ENCODE measurements at places on chromosomes 2 and 18.

DNA sequence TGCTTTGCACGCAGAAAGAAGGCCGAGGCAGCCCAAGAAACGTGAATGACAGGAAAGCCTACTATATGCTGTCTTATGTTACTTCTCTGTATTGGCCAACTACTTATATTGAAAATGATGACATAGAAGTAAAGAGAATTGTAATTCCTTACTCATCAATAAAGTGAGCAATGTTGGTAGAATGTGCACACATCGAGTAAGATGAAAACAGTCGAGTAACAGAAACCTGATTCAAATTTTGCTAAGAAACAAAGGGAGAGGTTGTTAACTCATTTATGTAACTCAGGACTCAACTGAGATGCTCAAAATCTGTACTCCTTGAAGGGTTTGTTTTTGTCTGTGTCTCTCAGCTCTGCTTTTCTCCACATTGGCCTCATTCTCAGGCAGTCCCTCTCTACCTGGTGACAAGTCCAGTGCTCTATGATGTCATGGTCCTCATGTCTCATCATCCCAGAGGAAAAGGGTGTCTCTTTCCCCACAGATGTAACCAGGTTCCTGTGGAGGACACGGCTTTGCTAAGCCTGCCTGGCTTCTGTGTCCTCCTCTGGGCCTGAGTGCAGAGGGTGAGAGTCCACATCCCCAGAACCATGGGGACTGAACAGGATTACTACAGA lies 30.3 kb upstream of the CCDC93 start:
- no peak for DNase-seq

DNA sequence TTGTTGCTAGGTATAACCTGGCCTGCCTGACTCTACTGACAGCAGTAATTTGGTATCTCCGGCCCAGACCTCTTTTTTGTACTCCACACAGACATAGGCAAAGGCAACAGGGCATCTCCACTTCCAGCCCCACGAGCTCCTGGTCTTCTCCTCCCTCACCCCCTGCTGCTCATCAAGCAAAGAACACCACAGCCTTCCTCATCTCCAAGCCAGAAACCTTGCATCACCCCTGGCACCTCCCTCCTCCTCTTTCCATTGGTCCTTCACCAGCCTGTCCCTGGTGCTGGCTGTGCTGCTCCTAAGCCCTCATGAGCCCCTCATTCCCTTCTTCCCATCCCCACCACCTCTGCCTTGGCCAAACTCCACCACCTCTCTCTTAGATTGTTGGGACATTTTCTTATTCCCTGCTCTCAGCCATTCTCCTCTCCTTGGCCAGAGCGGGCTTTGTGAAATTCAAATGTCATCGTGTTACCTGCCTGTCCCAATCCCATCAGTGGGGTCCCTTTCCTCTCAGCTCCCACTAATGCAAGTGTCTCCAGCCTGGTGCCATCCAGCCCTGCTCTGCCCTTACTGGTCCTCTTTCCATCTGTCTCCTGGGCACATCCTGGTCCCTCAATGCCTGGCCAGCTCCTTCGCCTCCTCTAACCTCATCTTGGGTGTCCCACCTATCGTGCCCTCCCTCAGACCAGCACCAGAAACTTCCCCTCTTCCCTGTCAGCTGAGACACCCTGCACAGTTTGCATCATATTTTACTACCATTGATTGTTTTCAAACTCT lies 77.4 kb downstream of the INHBB start:
- DNase-seq, result no peak

GRCh38 chr2:13650586-13651180 lies 933.9 kb downstream of the TRIB2 start:
- DNase-seq, result peak; percentile 45

- no peak for DNase-seq
Observed at GRCh38 chr2:18132697-18133096, 254.2 kb downstream of the KCNS3 start.

- DNase-seq, result no peak
Observed at GRCh38 chr2:108330979-108331378, 42.3 kb downstream of the SULT1C2 start.

DNA sequence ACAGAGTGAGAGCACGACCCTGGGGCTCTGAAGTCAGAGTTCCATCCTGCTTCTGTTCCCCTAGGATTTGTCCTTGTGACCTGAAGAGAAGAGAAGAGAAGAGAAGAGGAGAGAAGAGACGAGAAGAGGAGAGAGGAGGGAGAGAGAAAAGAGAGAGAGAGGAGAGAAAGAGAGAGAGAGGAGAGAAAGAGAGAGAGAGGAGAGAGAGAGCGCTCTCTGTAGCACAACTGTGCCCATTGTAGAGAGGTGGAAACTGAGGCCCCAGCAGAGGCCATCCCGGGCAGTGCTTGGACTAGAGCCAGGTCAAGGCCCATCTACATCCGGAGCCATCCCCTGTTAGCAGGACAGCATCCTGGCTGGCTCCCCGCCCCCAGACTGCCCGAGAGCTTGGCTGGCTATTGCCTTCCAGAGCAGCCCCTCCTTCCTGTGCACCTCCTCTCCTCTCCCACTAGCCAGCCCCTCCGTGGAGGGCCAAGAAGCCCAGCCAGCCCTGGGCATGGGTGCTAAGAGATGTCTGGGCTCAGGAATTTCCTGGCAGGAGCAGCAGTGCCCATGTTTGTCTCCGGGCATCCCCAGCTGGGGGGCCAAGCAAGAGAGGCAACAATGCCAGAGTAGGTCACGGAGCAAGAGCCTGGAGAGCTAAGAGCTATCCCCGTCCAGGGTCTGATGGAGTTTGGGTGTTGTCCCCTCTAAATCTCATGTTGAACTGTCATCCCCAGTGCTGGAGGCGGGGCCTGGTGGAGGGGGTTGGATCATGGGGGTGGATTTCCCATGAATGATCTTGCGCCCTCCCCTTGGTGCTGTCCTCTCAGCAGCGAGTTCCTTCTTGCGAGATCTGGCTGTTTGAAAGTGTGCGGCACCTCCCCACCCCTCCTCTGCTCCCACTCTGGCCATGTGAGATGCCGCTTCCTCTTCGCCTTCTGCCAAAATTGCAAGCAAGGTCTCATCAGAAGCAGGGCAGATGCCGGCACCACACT lies 18.2 kb upstream of the GPR55 start:
- DNase-seq, result no peak
